ENCODE measurements at places on chromosomes 16 and 17. TPM values are rescaled to one million over a fixed set of nuclear protein-coding genes. Genes with fewer than 3 reads are reported as not detected.

Gene TMC8
- total RNA-seq, result 0.20 TPM

Gene ITGB3
- total RNA-seq, result 5.1 TPM

Gene CHTF8
- total RNA-seq, result 133 TPM

Gene NEURL4
- total RNA-seq, result 38.9 TPM

Gene FGF11
- total RNA-seq, result 1.0 TPM

Gene ABCA9
- total RNA-seq, result not detected

Gene GPR139
- total RNA-seq, result not detected

Gene CSH1
- total RNA-seq, result not detected

Gene DNASE1L2
- total RNA-seq, result 0.75 TPM

Gene TMEM238L
- total RNA-seq, result not detected

Gene RNF112
- total RNA-seq, result 0.98 TPM

Gene TEKT5
- not detected for total RNA-seq

Gene MYH2
- total RNA-seq, result not detected

Gene KRT36
- not detected for total RNA-seq

Gene SLC35B1
- total RNA-seq, result 91.2 TPM

Gene AURKB
- total RNA-seq, result 152 TPM

Gene HOXB6
- 3.3 TPM for total RNA-seq

Gene NT5M
- total RNA-seq, result 8.6 TPM

Gene SLC16A6
- total RNA-seq, result 0.43 TPM

Gene CCL2
- total RNA-seq, result 15.3 TPM

Gene KRT28
- not detected for total RNA-seq

Gene CALB2
- 4.7 TPM for total RNA-seq

Gene GCGR
- total RNA-seq, result 0.35 TPM

Gene FKBP10
- 98.5 TPM for total RNA-seq

Gene SLC22A31
- total RNA-seq, result 1.2 TPM

Gene IRF8
- total RNA-seq, result 0.31 TPM

Gene CCL7
- total RNA-seq, result not detected

Gene HBA2
- not detected for total RNA-seq

Gene HOXB9
- 7.8 TPM for total RNA-seq

Gene NTN1
- total RNA-seq, result 0.37 TPM

Gene SLFN14
- not detected for total RNA-seq

Gene C17orf58
- total RNA-seq, result 14.7 TPM

Gene HS3ST3B1
- total RNA-seq, result 0.68 TPM

Gene PRKCA
- 50.4 TPM for total RNA-seq

Gene FHOD1
- 34.5 TPM for total RNA-seq

Gene OTOP3
- not detected for total RNA-seq

Gene IL17C
- not detected for total RNA-seq

Gene TLCD2
- total RNA-seq, result 1.9 TPM

Gene FBXW10
- 1.8 TPM for total RNA-seq

Gene CD300E
- not detected for total RNA-seq

Gene EFNB3
- 1.2 TPM for total RNA-seq

Gene CMIP
- total RNA-seq, result 81.3 TPM

Gene LAT
- total RNA-seq, result 5.5 TPM

Gene FBXL20
- 7.4 TPM for total RNA-seq

Gene HOXB1
- not detected for total RNA-seq

Gene CARD14
- total RNA-seq, result 0.78 TPM

Gene PLA2G10
- total RNA-seq, result not detected

Gene USP6
- total RNA-seq, result 0.04 TPM

Gene RBFOX1
- not detected for total RNA-seq

Gene MYH1
- total RNA-seq, result not detected

Gene MYL4
- not detected for total RNA-seq

Gene KRTAP29-1
- total RNA-seq, result not detected

Gene NXPH3
- 0.39 TPM for total RNA-seq

Gene PPL
- 4.8 TPM for total RNA-seq

Gene RNF222
- not detected for total RNA-seq

Gene KRT34
- total RNA-seq, result 0.20 TPM

All from A549 treated with ZK216348 at 1 μM for 4 hours (cell line).